ENCODE measurements at places on chromosomes 1 and 21.
A peak's percentile ranks its signal among the peaks of the same experiment; 100 is the strongest.

DNA sequence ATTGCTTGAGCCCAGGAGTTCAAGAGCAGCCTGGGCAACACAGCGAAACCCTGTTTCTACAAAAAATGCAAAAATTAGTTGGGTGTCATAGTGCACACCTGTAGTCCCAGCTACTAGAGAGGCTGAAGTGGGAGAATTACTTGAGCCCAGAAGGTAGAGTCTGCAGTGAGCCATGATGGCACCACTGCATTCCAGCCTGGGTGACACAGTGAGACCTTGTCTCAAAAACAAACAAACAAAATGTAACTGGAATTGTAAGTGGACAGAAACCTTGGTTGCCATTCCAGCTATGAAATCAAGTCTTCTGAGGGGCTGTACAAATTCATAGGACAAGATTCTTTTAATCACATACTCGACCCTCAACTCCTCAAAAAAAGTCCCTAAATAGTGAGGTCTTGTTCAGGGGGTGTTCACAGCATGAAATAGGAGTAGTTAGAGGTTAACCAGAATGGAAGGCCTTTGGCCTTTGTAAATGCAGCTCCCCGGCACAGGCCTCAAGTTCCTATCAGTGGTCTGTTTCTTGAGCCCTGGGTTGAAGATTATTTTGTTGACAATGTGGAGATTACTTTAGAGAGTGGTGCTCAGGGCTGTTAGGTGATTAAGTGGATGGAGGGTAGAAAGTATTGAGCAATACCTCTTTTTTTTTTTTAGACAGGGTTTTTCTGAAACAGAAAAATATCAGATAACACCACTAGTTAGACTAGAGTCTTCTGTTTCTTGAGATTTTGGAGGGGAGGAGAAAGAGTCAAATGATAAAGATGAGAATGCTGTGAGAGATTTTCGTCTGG, 138.7 kb upstream of the ZNF648 start:
- DNase-seq: no peak

DNA sequence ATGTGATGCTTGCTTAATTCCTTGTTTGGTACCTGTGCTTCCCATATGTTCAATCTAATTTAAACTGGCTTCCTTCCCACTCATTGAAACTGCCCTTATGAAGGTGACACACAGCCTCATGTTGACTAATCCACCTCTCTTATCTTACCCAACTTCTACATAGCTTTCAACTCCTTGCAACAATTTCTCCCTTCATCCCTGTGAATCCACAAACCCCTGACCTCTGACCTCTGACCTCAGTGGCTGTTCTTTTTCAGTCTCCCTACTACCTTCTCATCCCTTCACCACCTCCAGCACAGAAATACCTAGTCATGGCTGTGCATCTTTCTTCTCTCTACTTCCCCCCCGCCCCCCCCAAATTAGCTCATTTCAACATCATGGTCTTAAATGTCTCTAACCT, 144.5 kb downstream of the TTLL7 start:
- DNase-seq: no peak

GRCh38 chr1:153750026-153750995, 22.5 kb downstream of the INTS3 start:
- DNase-seq: no peak

GRCh38 chr1:156089704-156090103, 7.4 kb upstream of the MEX3A start:
- no peak for DNase-seq

DNA sequence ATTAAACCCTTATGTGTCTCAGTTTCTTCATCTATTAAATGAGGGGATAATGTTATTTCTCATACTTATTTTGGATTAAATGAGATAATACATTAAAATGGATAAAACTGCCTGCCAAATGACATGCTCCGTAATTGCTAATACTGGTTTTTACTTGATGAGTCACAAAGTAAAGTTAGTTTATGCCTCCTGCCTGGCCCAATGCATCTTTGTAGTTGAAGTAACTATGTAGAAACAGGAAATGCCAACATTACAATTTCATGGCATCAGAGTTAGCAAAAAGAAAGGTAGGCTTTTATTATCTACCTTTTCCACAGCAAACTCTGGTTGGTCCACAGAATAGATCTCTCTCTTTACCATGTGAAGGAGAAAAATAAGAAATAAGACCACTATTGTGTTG, 214.5 kb downstream of the TBX15 start:
- DNase-seq: no peak

DNA sequence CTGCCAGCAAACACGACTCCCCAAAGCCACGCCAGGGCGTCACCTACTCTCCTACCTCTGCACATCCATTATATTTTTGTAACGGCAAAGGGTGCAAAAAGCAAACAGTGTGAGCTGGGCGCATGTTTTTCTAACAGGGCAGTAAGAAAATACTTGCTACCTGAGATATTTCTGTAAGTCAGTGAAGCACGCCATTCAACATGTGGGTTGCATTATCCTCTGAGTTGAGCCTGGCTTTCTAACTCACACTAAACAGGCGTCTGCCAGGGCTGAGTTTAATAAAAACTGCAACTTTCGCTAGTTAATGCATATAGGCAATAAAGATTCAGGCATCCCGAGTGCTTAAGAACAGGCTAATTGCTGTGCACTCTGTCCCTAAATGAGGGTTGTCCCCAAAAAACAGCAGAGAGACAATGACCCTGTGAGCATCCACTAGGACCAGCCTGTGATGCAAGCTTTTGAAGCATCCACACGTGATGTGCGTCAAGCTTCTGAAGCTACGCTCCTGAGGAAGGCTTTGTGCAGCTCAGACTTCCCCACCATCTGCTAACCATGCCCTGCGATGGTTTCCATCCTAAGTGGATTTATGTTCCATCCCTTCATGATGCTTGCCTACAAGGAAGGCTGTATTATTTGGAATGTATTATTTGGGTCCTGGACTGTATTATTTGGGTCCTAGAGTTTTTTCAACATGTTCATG, 70.0 kb upstream of the SIM2 start:
- no peak for DNase-seq

- no peak for DNase-seq
Measured at GRCh38 chr21:39094847-39095579, 88.2 kb downstream of the PSMG1 start.

DNA sequence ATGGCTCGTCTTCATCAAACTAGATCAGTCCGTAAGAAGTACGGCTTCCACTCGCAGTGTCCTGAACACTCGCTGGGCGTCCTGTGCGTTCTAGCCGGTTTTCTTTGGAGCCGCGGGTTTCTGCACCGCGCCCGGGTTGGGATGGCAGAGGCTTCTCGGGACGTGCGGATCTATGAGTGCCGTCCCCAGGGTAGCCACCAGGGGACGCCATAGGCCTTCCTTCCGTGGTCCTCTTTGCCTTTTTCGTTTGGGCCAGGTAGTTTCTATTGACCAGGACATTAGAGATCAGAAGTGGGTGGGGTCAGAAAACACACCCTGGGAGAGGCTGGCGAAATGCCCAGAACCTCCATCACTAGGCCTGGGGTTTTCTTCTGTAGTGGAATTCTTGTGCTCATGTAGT, 273.8 kb downstream of the FAM72C start:
- DNase-seq: no peak

GRCh38 chr1:66436378-66437135, 97.4 kb upstream of the SGIP1 start:
- DNase-seq: peak; percentile 44

DNA sequence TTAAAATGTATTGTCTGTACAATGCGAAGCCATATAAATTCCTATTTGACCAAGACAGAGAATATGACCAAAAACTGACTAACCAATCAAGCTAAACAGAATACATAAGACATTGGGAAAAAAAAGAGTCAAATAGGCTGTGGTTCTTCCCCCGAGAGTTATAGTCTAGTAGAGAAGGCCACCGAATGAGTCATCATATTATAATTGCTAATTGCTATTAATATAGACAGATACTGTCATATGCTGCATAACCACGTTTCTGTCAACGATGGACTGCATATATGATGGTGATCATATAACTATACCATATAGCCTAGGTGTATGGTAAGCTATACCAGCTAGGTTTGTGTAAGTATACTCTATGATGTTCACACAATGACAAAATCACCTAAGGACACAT, 82.5 kb downstream of the WDR64 start:
- no peak for DNase-seq

DNA sequence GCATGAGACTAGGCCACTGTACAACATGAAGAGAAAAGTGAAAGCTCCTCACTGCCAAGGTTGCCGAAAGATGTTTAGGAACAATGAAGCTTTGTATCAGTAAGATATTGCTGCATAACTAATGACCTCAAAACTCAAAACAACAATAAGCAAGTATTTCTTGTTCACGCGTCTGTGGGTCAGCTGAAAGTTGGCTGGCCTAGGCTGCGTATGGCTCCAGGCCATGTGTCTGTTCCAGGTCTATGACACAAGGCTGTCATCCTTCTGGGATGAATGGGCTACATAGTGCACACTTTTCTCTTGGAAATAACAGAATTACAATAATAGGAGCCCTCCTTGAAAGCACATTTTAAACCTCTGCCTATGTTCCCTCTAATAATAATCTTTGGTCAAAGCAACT, 515.9 kb downstream of the PLPP3 start:
- DNase-seq: no peak

GRCh38 chr1:246856371-246856770, 75.4 kb downstream of the AHCTF1 start:
- no peak for DNase-seq

Measured in fibroblast of the conjunctiva (primary cell).